Testis (tissue), 5 donors: ENCODE measurements at places on chromosomes 2 and 18. TPM values are rescaled to one million over a fixed set of nuclear protein-coding genes. Genes with fewer than 3 reads are reported as not detected.

Gene UGT1A4
- not detected for total RNA-seq

Gene ANKRD30BL
- total RNA-seq, result 41.0 TPM

DNA sequence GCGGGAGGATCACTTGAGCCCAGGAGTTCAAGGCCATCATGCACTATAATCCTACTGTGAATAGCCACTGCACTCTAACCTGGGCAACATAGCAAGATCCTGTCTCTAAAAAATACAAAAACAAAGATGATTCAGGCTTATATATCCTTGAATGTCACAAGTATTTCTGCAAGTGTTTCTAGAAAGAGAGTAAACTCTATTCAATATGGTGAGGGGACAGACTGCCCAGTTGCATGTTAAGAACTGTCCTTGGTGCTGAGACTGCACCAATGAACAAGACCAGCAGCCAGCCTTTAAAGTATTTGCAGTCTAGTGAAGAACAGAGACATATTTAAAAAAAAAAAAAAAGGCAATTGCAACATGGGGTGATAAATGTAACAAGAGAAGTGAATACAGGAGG is 16.4 kb downstream of the MAP3K19 start:
- no peak for DNase-seq

DNA sequence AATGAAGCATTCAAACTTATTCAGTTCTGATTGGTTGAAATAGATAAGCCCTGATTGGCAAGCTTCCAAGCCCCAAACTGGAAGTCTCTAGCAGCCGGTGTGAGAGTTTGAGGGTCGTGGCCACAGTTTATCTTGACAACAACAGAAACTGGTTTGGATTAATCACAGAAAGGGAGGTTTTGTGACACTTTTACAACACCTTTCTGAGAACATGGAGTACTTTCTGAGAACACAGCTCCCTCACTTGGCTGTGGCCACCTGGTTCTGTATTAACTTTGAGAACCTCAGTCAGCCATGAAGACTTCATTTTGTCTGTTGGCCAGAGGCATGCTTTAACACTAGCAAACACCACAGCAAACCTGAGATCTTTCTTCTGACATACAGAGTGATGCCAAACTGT is 280.7 kb upstream of the VWC2L start:
- DNase-seq, result no peak

GRCh38 chr2:241821460-241822263 is 12.7 kb downstream of the NEU4 start:
- peak; percentile 10 for DNase-seq

- no peak for DNase-seq
These were observed 15.8 kb upstream of the ASPRV1 start for GRCh38 chr2:69977186-69977585.

- DNase-seq, result no peak
These were observed 17.9 kb downstream of the LPIN1 start for GRCh38 chr2:11764359-11764758.

DNA sequence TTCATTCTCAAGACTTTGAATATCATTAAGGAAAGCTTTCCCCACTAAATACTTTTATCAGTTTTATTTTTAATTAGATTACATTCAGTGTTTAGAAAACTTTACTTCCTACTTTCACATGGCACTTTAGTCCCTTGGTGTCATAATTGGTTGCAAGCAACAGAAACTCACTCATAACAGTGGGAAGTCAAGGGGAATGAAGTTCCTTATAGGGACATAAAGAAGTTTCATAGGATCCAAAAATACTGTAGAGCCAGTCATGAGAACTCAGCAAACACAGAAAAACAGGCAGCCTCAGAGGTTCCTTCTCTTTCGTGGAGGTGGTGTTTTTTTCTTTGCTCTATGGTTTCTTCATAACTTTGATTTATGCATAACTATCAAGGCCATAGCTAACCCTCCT is 809.0 kb downstream of the BCL11A start:
- no peak for DNase-seq

- DNase-seq, result no peak
These were observed 93.3 kb downstream of the MARCHF4 start for GRCh38 chr2:216279031-216279430.

DNA sequence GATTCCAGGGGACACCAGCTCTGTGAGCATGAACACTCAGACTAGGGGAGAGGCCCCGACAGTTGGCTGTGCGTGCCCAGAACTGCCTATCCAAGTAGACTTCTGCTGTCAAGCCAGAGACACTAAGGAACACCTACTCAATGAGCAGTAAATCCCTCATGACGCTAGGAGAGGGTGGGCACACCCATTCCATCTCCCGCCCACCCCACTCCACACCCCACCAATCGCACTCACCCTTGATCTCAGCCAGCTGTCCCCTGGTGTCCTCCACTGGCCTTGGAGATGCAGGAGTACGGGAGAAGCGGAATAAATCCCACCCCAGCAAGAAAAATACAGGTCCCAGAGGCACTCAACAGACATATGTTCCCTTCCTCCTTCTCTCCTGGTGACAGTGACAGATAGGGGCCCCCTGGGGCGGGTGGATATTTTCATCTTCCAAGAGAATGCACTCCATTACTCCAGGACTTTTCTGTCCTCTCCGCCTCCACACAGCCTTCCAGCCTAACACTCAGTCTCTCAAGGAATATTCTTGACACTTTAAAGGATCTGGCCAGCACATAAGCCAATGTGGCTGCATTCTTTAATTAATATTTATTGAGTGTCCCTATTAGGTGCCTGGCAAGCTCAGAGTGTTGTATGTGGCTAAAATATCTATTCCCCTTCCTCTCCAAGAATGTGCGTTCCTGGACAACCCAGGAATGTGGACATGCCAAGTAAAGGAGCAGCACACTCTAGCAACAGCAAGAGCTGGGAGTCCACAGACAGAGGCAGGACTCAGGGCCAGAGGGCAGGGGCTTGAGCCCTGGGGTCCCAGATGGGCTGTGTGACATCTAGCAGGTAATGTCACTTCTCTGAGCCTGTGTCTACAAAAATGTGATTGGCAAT is 13.1 kb upstream of the SMAD7 start:
- no peak for DNase-seq

- no peak for DNase-seq
These were observed 615.9 kb upstream of the GCFC2 start for GRCh38 chr2:76326636-76327035.

- no peak for DNase-seq
These were observed 23.9 kb downstream of the PTPRM start for GRCh38 chr18:7590826-7591560.

GRCh38 chr2:4668381-4668780 is 965.0 kb downstream of the DCDC2C start:
- no peak for DNase-seq

- DNase-seq, result no peak
These were observed 24.4 kb downstream of the ADRA2B start for GRCh38 chr2:96091711-96092572.
